ENCODE measurements at places on chromosomes 7 and 10. TPM values are rescaled to one million over a fixed set of nuclear protein-coding genes. Genes with fewer than 3 reads are reported as not detected.
A peak's percentile ranks its signal among the peaks of the same experiment; 100 is the strongest.

GRCh38 chr7:44608916-44609648 lies 2.7 kb downstream of the OGDH start:
- H3K27ac ChIP-seq: peak overlapping the region; percentile 78
- peaks cover 2% of the 10 kb centered on the region for H3K27me3 ChIP-seq
- H3K36me3 ChIP-seq: no peaks in the 10 kb centered on the region
- peak overlapping the region; percentile 25 for H3K4me3 ChIP-seq
- peaks cover 12% of the 10 kb centered on the region for H3K4me1 ChIP-seq

GRCh38 chr10:114876169-114876568 lies 54.6 kb downstream of the FHIP2A start:
- H3K4me1 ChIP-seq: peaks cover 16% of the 10 kb centered on the region
- no peaks in the 10 kb centered on the region for H3K36me3 ChIP-seq
- H3K27ac ChIP-seq: no peak overlapping the region
- peaks cover 49% of the 10 kb centered on the region for H3K27me3 ChIP-seq

Gene WDFY4
- polyA plus RNA-seq: 46.5 TPM

- H3K27ac ChIP-seq: no peak overlapping the region
- DNase-seq: no peak
- H3K4me1 ChIP-seq: no peaks in the 10 kb centered on the region
Measured at GRCh38 chr10:46523962-46524471, 32.4 kb downstream of the GPRIN2 start.

GRCh38 chr7:22563032-22563501 lies 63.1 kb upstream of the STEAP1B start:
- H3K27ac ChIP-seq: peak overlapping the region; percentile 73
- peak; percentile 24 for DNase-seq
- H3K4me1 ChIP-seq: peaks cover 54% of the 10 kb centered on the region
- H3K27me3 ChIP-seq: no peaks in the 10 kb centered on the region

Gene TAS2R4
- polyA plus RNA-seq: not detected

DNA sequence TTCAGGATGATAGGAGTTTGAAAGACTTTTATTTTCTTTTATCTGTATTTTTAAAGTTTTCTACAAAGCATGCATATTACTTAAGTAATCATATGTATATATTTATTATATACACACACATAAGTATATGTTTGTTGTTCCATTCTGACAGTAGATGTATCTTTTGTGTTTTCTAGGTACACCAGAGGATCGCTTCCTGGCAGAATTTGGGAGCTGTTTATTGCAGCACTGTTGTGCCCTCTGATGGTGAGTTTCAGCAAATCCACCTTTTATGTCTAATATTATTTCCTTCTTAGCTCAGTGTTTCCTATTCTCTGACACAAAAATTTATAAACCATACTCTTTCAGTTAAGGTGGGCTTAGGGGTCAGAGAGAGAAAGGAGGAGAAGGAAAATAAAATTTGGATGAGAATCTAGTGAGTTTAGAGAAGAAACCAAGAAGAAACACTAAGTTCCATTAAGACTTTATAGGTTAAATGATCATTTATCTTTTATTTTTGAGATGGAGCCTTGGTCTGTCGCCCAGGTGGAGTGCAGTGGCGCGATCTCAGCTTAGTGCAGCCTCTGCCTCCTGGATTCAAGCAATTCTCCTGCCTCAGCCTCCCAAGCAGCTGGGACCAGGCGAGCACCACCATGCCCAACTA lies 59.2 kb upstream of the OIT3 start:
- no peaks in the 10 kb centered on the region for H3K36me3 ChIP-seq
- no peak overlapping the region for H3K27ac ChIP-seq
- peak; percentile 33 for DNase-seq
- no peak overlapping the region for H3K4me3 ChIP-seq
- no peaks in the 10 kb centered on the region for H3K4me1 ChIP-seq
- H3K27me3 ChIP-seq: no peaks in the 10 kb centered on the region

Gene HOXA7
- not detected for polyA plus RNA-seq

GRCh38 chr10:84743483-84743882 lies 415.1 kb downstream of the CCSER2 start:
- peaks cover 8% of the 10 kb centered on the region for H3K27me3 ChIP-seq
- no peaks in the 10 kb centered on the region for H3K36me3 ChIP-seq
- no peak for DNase-seq

DNA sequence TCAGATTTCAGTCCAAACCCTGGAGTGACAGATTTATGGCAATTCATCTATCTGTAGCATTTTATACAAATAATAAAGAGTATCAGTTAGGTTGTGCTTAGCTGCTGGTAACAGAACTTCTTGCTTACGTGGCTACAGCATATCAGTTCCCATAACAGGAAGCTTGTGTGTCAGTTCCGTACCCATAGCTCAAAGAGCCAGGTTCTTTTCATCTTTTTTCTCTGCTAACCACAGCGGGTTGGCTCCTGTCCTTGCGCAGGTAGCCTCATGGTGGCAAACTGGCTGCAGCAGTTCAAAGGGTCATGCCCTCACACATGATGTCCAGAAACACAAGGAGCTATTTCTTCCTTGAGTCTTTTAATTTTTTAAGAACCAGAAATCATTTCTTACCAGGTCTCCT lies 1041.8 kb downstream of the GATA3 start:
- H3K4me3 ChIP-seq: no peak overlapping the region
- no peak for DNase-seq
- H3K27me3 ChIP-seq: no peaks in the 10 kb centered on the region
- no peaks in the 10 kb centered on the region for H3K36me3 ChIP-seq
- no peaks in the 10 kb centered on the region for H3K4me1 ChIP-seq

DNA sequence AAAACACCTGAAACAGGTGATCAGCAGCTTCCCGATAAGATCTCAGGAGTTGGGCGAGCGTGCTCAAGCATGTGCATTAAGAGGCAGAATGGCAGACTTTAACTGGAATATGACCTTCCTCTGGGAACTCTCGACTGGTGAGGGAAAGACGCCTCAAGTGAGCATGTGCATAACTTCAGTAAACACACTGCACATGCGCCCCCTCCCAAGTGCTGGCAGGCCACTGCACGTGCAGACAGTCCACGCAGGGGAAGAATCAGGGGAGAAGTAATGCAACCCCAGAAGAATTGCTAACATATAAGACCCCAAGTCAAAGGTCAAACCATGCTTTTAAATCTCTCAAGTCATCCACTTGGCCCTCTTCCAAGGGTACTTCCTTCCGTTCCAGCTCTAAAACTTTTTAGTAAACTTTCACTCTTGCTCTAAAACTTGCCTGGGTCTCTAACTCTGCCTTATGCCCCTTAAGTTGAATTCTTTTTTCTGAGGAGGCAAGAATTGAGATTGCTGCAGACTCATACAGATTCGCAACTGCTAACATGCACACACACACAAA lies 541.0 kb downstream of the TNS3 start:
- H3K27me3 ChIP-seq: no peaks in the 10 kb centered on the region
- H3K36me3 ChIP-seq: no peaks in the 10 kb centered on the region
- H3K27ac ChIP-seq: no peak overlapping the region
- DNase-seq: no peak
- no peak overlapping the region for H3K4me3 ChIP-seq

DNA sequence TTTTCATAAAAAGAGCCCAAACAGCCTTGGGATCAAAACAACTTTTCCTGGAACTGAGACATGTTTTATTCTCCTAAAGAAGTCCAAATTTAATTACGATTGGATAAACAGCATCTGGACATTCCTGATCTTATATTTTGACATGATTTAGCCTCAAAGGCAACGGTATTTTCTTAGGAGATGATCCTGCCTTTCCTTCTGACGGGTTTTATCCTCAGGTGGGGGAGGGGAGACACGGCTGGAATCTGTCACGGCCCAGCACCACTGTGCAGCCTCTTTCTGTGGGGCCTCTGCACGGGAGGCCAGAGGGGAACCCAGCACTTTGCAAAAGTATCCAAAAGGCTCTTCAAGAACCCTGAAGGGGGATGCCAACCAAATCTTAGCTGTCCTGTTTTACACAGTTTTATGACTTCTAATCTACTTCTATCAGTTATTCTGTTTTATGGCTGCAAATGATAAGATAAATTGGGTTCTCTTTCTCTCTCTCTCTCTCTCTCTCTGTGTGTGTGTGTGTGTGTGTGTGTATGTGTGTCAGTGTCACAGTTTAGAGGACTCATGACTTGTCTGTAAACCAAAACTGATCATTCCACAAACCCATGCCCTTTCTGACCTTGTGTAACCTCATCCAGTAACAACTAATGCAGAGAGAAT lies 321.1 kb upstream of the NPVF start:
- no peak for DNase-seq
- H3K36me3 ChIP-seq: no peaks in the 10 kb centered on the region
- no peaks in the 10 kb centered on the region for H3K4me1 ChIP-seq

Gene CAV1
- 0.73 TPM for polyA plus RNA-seq

All from naive B cell (primary cell).